ENCODE measurements at places on chromosomes 7 and 10.

GRCh38 chr10:61157182-61157581, 213.2 kb upstream of the RHOBTB1 start:
- DNase-seq, result no peak

DNA sequence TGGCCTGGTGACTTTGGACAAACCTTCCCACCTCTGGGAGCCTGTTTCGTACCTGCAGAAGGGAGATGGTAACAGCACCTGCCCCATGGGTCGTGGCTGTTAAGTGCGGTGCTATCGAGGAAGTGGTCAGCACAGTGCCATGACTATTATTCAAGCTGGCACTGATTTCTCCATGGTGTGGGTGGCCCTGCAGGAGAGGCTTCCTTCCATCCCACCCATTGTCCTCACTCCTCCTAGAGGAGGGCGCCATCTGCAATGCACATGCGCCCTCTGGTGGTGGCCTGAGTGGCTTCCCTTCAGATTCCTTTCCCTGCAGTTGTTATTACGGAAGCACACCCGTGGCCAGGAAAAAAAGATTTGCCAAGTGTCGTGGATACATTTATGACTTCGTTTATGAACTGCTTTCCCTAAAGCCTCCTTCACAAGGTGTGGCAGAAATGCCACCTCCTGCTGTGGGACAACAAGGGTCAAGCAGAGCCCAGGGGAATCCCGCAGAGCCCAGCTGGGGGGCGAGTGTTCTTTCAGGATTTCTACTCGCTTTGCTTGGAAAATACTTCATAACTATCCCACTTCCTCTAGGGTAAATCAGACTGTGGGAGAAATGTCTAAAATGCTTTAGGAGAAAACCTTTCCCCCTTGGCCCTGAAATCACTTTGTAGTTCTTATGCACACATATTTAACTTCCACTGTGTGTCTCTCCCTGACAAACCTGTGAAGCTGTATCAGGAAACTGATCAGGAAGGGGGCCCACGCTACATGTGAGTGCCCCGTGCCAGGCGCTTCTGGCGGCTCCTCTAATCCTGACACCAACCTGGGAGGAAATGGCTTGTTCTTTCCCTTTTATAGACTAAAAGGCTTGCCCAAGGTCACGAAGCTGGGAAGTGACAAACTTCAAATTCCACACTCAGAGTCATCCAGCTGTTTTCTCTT, 98.0 kb upstream of the ANLN start:
- peak; percentile 76 for DNase-seq

DNA sequence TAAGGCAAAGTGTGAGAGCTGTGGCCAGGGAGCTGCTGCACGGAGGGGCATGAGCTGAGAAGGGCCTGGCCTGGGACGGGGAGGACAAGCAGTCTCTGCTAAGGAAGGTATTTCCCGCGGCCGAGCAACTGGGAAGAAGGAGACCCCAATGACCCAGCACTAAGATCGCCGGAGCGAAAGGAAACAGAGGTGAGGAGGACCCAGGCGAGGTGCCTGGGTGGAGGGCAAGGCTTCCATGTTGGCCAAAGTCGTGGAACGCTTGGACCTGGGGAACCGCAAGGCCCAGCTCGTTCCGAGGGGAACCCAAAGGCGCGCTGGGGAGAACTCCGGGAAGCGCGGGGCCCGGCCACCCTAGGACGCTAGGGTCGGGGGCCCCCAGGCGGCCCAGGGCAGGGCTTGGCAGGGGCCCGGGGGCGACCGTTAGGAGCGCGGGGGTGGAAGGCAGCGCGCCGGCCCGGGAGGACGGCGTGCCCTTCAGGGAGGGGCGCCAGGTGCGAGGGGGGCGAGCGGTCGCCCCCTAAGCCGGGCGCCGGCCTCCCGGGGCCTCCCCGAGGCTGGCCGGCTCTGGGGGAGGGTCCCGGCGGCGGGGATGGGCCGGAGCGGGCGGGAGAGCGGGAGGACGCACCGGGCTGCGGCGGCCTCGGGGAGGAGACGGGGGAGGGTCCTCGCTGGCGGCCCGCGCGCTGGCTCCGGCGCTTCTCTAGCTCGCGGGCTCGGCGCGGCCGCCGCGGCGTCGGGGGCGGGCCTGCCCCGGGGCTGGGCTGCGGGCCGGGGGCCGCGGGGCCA, 545 bp downstream of the GIGYF1 start:
- DNase-seq, result no peak

GRCh38 chr10:129393812-129394211, 73.2 kb upstream of the MGMT start:
- no peak for DNase-seq

- no peak for DNase-seq
Observed at GRCh38 chr7:70586822-70587221, 545.1 kb upstream of the GALNT17 start.

GRCh38 chr10:24344279-24344678, 135.3 kb downstream of the KIAA1217 start:
- no peak for DNase-seq

DNA sequence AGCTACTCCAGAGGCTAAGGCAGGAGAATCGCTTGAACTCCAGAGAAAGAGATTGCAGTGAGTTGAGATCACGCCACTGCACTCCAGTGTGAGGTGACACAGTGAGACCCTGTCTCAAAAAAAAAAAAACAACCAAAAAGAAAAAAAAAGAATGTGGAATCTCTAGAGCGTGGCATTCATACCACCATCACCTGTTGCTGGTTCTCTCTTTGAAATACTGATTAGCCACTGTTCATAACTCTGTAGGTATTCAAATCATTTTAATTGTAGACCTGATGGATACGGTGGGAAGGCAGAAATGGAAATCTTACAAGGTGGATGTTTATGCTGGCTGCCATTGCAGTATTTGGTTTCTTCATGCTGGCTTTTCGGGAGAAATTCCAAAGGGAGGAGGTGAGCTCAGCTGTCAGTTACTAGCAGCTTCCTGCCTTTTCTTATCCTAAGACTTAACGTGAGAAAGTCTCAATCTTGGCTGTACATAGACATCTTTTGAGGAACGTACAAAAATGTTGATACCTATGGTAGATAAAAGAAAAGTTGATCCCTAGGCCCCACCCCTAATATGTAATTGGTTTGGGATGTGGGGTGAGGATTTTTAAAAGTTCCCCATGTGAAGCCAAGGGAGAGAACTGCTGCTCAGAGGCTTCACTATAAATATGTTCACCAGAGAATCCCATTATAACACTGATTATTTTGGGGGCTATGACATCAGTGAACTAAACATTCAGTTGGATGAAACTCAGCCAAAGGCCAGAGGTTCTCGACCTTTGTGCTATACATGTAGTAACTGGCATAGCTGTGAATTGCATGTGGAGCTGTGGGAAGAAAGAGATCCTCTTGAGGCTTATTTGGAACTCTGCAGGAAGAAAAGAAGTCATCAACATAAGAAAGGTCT, 26.9 kb upstream of the MKLN1 start:
- no peak for DNase-seq

- DNase-seq, result no peak
Observed at GRCh38 chr7:13060173-13060572, 372.7 kb downstream of the ARL4A start.

- DNase-seq, result no peak
Observed at GRCh38 chr7:94856643-94857042, 50.8 kb upstream of the PPP1R9A start.

DNA sequence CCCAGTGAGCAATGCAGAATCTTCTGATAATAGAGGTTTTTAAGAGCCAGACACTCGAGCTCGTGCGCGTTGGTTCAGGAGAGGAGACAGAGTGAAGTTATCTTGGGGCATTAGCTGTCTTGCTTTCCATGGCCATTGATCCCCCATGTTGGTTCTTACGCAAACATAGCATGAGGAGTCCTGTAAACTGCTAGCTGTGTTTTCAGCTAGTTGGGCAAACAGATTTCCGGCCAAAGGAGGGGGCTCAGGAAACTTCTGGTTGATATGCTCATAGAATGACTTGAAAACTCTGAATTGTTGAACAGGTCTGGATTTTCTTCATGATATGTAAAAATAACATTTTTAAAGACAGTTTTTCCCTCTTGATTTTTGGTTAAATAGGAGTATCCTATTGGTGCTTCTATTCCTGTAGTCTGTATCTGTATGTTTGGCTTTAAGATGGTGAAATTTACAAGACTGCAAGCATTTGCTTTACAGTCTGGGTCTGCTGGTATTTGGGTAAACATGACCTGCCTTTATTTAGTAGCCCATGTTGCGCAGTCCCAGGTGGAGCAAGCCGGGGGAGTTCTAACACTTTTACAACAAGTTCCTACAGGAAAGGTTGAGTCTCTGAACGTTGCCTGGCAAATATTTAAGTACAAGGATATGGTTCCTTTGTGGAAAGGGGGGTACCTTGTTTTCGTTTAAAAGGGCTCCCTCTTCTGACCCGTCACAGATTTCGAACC, 218.4 kb upstream of the KCND2 start:
- DNase-seq, result no peak

DNA sequence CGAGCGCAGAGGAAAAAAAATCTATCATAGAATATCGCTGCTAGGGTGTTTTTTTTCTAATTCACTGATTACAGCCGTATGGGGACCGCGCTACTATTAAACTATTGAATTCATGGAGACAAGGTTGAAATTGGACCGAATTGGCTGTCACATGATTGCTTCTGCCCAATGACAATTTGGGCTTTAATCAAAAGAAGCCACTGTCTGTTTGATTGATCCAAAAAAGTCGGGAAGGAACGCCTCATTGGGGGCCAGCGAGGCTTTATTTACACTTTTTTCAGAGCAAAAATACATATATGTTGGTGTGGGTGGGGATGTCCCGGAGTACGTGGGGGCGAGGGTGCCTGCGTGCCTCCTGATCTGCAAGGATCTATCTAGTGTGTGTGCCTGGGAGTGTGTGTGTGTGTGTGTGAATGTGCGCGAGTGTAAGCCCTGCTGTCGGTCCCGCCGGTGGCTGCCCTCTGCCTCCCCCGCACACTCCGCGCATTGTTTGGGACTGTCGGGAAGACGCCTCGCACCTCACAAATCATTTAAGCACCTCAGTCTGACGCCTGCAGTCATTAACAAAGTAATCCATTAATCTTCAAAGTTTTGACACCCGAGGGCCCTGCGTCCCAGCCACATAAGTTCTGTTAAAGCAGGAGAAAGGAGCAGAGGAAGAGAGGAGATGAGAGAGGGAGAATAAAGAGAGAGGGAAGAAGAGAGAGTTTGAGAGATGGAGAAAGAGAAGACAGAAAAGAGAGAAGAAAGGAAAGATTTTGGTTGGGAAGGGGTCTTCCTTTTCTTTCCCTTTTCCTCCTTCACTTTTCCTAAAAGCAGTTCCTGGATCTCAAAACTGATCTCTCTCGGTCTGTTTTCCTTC, at the start of gene HOXA2:
TSS of gene HOXA2 (minus strand) at position 103 of the 862 bp plus-strand sequence. CDS start 183 bp downstream, outside the sequence.
- no peak for DNase-seq

- DNase-seq, result no peak
Observed at GRCh38 chr7:83439026-83439425, 209.9 kb downstream of the SEMA3E start.

DNA sequence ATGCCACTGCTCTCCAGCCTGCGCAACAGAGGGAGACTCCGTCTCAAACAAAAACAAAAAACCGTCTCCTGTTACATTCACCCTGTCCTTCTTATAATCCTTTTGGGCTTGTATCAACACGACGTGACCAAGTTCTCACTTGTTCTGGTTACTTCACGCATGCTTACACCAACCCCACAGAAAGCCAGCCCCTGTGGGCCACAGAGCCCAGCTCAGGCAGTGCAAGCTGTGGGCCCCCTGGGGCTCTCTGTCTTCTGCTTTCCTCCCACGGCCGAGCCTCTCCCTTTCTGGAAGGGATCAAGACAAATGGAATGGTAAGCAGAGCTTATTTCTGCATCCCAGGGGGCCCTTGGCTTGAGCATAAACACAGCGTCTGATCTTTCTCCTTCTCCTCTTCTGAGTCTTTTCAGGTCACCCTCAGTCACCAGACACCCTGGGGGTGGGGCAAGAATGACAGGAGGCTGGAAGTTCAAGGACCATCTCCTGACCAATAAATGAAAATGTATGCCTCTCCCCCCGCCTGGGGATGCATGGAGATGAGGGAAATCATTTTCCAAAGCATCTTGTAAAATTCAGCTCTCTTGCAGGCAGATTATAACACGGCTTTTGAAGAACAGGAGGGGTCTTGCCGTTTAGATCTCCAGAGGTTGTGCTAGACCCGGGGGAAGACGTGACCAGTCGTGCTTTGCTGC, 19.0 kb upstream of the TRIM56 start:
- no peak for DNase-seq

DNA sequence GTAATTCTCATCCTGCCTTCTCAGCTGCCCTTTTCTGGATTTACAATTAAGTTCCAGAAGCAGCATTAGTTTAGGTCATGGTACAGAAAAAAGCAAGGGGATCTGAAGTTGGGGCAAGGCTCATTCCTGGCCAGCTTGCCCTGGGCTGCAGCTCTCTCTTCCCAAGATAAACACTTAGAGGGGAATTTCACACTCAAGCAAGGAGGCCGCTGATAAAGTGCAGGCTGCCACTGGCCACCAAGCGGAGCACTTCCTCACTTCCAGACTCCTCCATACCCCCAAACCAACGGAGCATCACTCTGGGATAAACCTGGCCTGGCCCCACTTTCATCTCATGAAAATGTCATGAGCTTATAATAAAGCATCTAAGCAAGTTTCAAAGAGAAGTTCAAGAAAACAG, 445.5 kb upstream of the MKI67 start:
- DNase-seq, result no peak

DNA sequence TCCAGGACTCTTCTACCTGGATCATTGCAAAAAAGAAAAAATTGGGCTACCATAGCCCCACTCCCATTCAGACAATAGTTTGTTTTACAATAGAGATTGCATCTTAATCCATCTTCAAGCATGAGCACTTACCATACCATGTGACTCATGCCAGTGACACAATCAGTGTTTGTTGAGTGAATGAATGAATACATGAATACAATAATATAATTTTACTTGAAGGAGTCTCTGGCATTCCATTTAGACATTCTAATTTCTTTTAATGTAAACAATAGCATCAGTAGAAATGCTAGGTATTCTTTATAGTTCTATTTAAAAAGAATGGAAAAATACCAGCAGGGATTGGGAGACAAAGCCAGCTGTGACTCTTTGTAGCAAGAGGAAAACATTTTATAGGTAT, 141.6 kb upstream of the AKR1E2 start:
- DNase-seq, result no peak

DNA sequence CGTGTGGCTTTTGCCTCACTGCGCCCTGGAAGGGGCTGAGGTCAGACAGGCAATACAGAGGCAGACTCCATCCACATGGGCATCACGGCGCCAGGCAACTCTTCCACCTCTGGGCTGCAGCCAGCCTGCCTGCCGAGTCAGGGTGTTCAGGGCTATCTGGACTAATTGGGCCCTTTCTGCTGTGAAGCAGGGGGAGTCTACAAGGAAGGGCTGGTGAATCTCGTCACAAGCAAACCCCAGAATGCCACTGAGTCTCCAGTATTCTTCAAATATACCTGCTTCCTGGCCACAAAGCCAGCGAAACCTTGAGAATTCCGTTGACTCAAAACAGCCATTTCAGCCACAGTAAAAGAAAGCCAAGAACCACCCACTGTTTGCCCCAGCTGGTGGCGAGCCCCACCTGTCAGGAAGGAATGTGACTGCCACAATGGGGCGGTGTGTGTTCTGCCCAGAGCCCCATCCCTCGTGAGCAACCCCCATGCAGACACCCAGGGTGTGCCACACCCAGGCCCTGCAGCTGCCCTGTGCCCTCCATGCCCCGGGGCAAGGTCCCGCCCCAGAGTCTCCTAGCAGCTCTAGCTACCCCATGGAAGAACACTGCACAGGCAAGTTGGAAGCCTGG, 117.3 kb downstream of the FAM53B start:
- peak; percentile 47 for DNase-seq
